ENCODE measurements at places on chromosomes 7 and 10. TPM values are rescaled to one million over a fixed set of nuclear protein-coding genes. Genes with fewer than 3 reads are reported as not detected.

GRCh38 chr10:132113206-132113605 lies 47.5 kb downstream of the JAKMIP3 start:
- DNase-seq: no peak

DNA sequence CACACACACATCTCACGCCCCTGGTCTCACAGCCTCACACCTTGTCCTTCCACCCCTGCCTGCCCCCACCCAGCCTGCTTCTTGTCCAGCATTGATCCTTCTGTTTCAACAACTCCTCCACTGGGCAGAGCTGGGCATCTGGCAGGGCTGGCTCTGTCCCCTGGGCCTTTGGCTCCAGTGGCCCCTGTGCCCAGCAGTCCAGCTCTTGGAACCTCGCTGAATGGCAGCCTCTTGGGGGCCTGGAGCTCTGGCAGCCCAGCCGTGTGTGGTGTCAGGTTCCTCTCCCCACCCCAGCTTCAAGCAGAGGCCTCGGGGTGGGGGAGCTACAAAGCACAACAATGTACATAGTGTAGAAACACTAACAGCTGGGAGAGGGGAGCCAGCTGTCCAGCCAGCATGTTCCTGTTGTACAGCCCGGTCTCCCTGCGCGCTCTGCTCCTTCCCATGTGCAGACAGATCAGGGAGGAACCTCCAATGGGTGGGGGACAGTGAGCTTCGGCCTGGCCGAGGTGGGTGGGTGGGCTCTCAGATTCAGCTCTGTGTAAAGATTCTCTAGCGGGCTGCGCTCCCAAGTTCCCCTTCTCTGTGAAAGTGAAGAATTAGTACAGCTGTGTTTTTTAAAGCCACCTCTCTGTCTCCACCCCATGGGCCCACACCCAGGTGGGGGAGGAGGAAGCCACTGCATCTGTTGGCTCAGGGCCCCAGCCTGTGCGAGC lies 19.4 kb downstream of the ZMIZ2 start:
- no peak for DNase-seq

DNA sequence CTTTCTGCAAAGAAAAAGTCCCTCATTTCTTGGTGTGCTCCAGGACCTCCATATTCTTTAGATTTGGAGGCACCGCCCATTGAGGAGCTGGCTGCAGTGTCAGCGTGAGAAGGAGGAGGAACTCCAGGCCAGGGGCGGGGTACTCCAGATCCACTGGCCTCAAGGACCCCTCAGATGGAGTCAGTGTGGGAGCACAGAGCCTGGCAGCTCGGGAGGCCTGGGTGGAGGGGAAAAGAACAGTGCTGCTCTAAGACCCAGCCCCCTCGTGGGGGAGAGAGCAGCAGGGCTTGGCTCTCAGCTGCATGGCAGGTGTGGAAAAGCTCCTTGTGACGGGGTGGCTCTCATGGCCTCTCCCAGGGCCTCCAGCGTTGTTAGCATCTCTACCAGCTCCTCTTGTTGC lies 70.5 kb downstream of the ITGB1 start:
- DNase-seq: no peak

- DNase-seq: no peak
Observed at GRCh38 chr10:124127965-124128810, 34.8 kb upstream of the CHST15 start.

- no peak for DNase-seq
Observed at GRCh38 chr7:35446091-35446490, 192.2 kb upstream of the TBX20 start.

DNA sequence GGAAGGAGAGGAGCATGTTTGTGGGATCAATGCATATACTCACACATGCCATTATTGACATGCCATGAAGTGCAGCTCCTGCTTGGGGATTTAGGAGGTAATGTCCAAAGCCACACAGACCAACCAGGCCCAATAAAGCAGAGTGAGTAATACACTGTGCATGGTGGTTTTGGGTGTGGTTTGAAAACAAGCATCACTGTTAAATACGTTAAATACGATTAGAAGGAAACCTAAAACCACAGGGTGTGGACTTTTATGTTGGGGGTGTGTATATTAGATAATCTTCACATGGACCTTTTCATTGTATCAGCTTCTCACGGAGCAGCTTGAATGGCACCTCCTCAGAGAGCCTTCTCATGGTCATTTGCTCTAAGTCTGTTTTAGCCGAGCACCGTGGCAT lies 10.4 kb upstream of the EIF3A start:
- peak; percentile 95 for DNase-seq

- no peak for DNase-seq
Observed at GRCh38 chr10:116774728-116775151, 32.4 kb upstream of the HSPA12A start.

DNA sequence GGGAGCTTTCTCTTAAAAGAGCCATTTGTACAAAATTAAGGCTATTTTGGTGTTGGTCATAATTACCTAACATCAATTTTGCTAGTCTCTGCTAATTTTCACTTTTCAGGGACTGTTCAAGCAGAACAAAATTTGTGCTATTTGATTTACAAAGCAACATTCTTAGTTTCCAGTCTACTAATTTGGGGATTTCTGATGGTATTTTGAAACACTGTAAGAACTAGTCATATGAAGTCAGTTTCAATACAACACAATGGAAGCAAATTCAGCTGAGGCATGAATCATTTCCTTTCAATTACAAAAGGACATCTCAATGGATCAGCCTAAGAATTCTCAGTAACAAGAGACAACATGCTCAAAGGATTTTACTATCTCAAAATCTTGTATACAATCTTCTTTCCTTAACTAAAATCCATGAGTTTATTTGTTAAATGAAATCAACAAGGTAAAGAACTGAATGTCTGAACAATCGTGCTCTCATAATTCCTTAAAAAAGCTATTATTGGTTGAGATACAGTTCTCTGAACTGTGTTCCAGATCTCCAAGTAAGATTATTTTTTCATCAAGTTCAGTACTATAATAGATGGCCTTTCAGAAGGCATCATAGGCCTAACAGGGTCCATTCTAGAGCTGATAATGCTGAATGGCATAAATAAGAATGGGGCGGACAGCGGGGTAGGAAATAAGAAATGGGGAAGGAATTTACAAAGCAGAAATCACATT lies 144.6 kb downstream of the NRCAM start:
- peak; percentile 10 for DNase-seq

- DNase-seq: no peak
Observed at GRCh38 chr7:141916099-141916498, at the start of gene OR9A4. Gene OR9A4, plus strand, starts transcription at chr7:141916399. Its CDS starts 2,477 bp downstream, at chr7:141918876.

DNA sequence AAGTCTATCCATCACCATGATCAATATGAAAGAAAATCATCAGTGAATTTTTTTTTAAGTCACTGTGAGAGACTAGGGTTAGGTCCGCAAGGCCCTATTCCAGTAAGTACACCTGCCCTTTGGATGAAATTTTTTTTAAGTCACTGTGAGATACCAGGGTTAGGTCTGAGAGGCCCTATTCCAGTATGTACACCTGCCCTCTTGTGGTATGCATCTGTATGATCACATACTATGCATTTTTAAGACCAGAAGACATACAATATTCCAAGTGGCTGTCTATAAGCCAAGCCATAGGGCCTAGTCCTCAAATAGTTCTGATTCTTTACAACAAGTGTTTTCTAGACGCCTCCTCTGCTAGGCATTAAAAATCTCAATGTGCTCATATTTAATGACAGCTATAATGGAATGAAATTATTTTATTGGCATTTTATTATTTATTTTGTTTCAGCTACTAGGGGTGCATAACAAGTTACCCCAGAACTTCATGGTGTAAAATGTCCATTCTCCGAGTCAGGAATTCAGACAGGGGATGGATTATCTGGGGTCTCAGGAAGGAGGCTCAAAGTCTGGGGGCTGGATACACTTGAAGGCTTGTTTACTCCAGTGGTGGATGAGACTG lies 53.1 kb downstream of the TEX36 start:
- DNase-seq: peak; percentile 8

DNA sequence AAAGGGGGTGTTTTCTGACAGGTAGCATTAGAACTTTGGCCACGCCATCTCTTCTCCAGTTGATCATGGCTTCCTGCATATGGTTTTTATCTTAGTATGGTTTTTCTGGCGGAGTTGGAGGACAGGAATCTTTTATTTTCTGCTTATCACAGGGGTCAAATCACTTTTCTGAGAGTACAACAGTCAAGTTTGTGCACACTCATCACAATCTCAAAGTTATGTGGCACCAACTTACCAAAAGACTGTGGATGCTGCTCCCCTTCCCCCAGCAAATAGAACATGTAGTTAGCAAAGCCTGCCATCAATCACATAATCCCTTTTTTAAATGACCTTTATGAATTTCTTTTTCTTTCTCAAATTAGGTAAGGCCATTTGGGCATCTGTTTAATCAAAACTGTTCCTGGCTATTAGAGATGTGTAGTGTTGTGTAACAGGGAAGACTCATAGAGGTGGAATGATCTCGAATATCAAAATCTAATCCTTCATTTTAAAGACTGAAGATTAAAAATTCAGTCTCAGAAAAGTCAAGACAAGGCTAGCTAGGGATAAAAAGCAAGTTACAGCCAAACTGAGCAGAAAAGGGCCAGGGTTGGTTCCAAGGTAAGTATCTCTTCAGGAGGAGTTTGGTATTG lies 3.8 kb upstream of the CH25H start:
- no peak for DNase-seq

- DNase-seq: peak; percentile 57
Observed at GRCh38 chr10:81872206-81872862, 2.7 kb upstream of the NRG3 start.

- no peak for DNase-seq
Observed at GRCh38 chr7:47374538-47374937, 207.4 kb downstream of the TNS3 start.

GRCh38 chr7:80905334-80905733 lies 13.5 kb downstream of the SEMA3C start:
- peak; percentile 37 for DNase-seq

DNA sequence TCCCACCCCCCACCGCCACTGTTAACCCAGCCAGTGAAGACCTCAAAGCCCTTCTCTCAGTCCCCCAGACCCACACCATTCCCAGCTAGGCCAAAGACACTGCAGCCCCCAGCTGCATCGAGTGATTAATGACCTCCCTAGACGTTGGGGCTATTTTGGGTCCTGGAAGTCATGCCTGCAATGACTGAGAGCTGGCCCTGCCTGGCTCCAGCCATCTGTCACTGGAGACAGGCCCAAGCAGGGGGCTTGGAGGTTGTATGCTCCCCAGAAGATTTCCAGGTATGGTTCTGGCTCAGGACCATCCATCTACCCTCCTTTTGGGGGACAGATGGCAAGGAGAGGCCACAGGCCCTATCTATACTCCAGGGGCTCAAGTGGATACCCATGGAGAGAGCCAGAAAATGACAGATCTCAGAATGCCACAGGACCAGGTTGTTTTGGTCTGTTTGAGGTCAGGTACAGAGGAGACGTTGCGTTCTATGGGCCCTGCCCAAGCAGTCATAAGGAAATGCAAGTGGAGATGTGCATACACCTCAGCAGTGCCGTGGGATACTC lies 5.1 kb downstream of the KCNIP2 start:
- no peak for DNase-seq

GRCh38 chr10:71367271-71367670 lies 29.4 kb upstream of the CDH23 start:
- peak; percentile 10 for DNase-seq

GRCh38 chr7:69204943-69205342 lies 393.3 kb upstream of the AUTS2 start:
- peak; percentile 87 for DNase-seq

DNA sequence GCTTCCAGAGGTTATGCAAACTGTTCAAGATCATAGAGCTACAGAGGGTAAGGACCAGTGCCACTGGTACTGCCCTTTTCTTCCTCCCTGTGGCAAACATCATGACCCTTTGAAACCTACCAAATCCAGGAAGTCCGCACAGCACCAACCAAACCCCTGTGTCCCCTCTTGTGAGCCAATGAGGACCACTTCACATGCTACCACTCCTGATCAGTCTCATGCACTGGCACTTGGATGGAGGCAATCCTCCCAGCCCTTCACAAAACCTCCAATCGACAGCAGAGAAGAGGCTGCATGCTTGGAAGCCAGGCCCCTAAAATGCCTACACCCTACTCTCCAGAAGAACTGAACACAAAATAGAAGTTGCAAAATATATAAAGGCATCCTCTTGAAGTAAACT lies 248.0 kb downstream of the TNS3 start:
- DNase-seq: no peak

DNA sequence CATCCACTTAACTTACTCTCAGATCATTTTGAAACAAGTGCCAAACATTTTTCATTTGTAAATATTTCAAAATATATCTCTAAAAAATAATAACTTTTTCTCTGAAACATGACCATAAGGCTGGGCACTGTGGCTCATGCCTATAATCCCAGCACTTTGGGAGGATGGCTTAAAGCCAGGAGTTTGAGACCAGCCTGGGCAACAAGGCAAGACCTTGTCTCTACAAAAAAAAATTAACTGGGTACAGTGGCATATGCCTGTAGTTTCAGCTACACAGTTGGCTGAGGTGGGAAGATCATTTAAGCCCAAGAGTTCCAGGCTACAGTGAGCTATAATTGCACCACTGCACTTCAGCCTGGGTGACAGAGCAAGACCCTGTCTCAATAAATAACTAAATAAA lies 36.4 kb downstream of the USP54 start:
- DNase-seq: no peak

- DNase-seq: peak; percentile 90
Observed at GRCh38 chr7:138186951-138187351, 110.7 kb downstream of the AKR1D1 start.

DNA sequence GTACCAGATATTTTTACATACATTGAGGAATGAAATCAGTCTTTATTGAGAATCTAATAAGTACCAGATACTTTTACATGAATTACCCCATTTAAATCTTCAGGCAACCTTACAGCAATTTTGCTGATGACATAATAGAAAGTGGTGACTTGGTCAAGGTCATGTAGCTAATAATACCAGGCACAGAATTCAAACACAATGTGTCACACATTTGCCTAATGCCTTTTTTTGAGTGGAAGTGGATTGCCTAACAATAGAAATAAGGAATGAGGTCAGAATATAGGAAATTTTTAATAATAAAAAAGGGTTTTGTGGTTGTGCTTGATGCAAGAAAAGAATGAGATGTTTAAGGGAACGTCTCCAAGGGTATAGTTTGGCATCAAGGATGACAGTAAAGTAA lies 466.6 kb upstream of the IGFBP3 start:
- no peak for DNase-seq

- no peak for DNase-seq
Observed at GRCh38 chr7:36636126-36636525, 88.2 kb downstream of the AOAH start.

GRCh38 chr7:156638443-156639077 lies 2.0 kb upstream of the RNF32 start:
- no peak for DNase-seq

GRCh38 chr10:19226025-19226424 lies 177.4 kb downstream of the MALRD1 start:
- DNase-seq: no peak

POU6F2 gene
- not detected for total RNA-seq

NUTM2E gene
- not detected for total RNA-seq

FAM241B gene
- 7.4 TPM for total RNA-seq

NYAP1 gene
- total RNA-seq: not detected

H2BK1 gene
- not detected for total RNA-seq

FOXP2 gene
- total RNA-seq: 0.12 TPM

MAP3K8 gene
- 14.9 TPM for total RNA-seq

SLC18A3 gene
- total RNA-seq: not detected

GRM8 gene
- not detected for total RNA-seq

COA1 gene
- total RNA-seq: 87.5 TPM

FAM13C gene
- total RNA-seq: 0.22 TPM

FAM107B gene
- 24.3 TPM for total RNA-seq
